ENCODE measurements at places on chromosomes 1 and 21. TPM values are rescaled to one million over a fixed set of nuclear protein-coding genes. Genes with fewer than 3 reads are reported as not detected.

GRCh38 chr1:221643404-221644144 lies 98.3 kb downstream of the DUSP10 start:
- DNase-seq = no peak

DNA sequence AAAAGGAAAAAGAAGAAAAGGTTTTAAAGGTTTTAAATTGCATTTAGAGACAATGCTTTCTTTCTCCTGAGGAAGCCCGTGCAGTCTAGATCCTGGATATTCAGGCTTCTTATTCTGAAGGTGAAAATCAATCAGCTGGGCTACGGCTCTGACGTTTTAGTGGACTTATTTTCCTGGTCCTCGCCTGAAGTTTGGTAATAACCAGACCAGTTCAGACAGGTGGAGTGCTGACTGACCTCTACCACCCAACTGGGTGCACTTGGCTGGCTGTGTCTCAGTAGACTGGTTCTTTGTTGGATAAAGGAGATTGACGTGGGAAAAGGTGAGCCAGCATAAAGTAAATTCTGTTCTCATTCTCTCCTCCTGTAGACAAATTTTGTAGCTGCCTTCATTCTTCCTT lies 7.2 kb upstream of the ATP1A1 start:
- no peak for DNase-seq

- DNase-seq = no peak
Observed at GRCh38 chr1:196102826-196103225, 505.4 kb downstream of the KCNT2 start.

DNA sequence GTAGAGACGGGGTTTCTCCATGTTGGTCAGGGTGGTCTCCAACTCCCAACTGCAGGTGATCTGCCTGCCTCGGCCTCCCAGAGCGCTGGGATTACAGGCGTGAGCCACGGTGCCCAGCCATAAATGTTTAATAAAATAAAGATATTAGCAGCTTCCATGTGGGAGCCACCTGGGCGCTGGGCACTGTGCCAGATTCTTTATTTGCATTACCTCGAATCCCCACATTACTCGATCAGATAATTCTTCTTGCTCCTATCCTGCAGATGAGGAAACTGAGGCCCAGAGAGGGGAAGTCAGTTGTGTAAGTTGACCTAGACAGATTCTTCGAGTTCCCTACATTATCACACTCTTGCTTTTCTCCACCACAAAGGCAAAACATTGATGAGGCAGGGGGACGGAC lies 24.9 kb upstream of the TENT5B start:
- no peak for DNase-seq

DNA sequence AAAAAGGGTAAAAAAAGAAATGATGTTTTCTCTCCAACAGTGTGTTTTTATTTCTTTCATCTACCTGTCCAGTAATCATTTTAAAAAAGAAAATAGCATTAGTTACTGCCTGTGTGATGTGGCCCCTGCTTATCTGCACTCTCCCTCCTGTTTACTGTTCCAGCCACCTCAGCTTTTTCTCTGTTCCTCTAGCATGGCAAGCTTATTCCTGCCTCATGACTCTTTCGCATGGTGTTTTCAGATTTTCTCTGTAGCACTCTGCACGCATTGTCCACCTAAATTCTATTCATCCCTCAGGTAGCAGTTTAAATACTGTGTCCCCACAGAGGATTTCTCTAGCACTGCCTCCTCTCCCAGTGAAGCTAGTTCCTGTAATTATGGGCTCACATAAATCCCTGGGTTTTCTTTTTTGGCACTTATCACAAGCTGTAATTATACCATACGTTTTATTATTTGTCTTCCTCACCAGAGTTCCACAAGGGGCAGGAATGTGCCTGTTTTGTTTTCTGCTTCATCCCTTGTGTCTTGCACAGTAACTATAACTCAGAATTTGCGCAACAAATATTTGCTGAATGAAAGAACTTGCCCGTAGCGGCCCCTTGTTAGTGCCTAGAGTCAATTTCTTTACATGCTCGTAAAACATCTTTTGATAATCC lies 51.4 kb upstream of the LRIG2 start:
- no peak for DNase-seq

C1orf226 gene
- total RNA-seq = 31.4 TPM

TTC39A gene
- total RNA-seq = 62.3 TPM
